ENCODE measurements at places on chromosomes 4 and X.

DNA sequence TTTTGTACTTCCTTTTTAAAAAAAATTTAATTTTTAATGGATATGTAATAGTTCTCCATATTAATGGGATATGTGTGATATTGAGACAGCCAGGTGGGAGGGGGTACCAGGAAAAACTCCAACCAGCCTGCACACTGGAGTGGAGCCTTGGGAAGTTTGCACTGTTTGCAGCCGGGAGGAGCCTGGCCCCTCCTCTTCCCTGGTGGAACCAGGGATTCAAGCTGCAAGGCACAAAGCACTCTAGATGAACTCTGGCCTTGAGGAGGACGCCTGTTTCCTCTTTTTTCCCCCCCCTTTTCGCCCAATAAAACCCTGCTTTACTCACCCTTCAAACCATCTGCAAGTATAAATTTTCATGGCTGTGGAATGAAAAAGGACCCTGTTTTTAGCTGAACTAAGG is 48.2 kb upstream of the GC start:
- no peak for DNase-seq

DNA sequence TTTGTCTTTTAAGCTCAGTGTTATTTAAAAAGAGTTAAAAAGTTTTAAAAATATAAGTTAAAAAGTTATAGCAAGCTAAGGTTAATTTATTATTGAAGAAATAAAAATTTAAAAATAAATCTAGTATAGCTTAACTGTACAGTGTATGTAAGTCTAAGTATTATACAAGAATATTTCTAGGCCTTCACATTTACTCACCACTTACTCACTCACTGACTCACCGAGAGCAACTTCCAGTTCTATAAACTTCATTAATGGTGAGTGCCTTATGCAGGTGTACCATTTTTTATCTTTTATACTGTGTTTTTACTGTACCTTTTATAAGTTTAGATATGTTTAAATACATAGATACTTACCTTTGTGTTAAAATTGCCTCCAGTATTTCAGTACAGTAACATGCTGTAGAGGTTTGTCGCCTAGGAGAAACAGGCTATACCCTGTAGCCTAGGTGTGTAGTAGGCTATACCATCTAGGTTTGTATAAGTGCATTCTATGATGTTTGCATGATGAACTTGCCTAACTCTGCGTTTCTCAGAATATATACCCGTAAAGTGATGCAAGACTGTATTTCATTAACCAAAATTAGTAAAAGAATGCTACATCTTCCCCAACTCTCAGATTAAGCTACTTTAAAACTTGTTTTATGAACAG is 202.9 kb downstream of the CFAP299 start:
- no peak for DNase-seq

DNA sequence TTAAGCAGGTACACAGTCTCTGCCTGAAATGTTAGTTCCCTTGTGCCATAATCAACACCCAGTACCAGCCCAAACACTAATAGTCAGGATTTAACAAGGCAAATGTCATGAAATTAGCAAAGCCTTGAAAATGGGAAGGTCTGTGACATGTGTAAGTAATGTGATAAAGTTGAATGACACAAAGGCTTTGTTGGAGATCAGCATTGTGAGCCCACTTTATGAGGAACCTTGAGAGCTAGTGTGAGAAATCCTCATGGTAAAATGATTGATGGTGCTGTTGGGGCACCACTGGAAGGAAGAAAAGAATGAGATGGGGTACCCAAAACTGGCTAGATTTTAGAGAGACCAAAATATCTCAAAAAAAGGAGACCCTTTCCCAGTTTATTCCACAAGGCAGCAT is 3.3 kb upstream of the LIN54 start:
- no peak for DNase-seq

DNA sequence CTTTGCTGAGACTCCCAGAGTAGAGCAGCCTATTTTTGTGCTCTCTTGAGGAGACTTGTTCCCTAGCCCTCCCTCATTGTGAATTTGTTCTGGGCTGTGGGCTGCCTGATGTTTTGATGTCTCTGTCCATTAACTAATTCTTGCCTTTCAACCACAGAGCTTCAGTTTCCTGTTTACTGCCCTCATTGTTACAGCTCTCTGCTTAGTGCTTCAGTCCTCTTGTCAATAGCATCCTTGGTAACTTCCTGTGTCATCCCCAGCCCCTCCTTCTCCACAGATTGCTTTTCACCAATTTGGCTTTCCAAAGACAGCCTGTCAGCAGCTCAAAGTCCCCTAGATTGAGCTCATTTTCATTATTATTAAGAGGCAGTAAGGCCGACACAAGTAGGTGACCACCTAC is 69.9 kb downstream of the COX7B2 start:
- no peak for DNase-seq

All from activated naive CD4-positive, alpha-beta T cell treated with anti-CD3 and anti-CD28 coated beads for 36 hours (primary cell).